Fibroblast of skin of left biceps (primary cell): ENCODE measurements at places on chromosomes 5 and 9.

GRCh38 chr5:146336197-146336596 is 2.4 kb upstream of the POU4F3 start:
- no peak for DNase-seq

- DNase-seq: no peak
Observed at GRCh38 chr9:131677444-131678180, 62.3 kb downstream of the RAPGEF1 start.

- DNase-seq: no peak
Observed at GRCh38 chr5:59584858-59585846, 308.4 kb downstream of the PDE4D start.

GRCh38 chr9:134834957-134835419 is 45.6 kb upstream of the FCN2 start:
- no peak for DNase-seq

DNA sequence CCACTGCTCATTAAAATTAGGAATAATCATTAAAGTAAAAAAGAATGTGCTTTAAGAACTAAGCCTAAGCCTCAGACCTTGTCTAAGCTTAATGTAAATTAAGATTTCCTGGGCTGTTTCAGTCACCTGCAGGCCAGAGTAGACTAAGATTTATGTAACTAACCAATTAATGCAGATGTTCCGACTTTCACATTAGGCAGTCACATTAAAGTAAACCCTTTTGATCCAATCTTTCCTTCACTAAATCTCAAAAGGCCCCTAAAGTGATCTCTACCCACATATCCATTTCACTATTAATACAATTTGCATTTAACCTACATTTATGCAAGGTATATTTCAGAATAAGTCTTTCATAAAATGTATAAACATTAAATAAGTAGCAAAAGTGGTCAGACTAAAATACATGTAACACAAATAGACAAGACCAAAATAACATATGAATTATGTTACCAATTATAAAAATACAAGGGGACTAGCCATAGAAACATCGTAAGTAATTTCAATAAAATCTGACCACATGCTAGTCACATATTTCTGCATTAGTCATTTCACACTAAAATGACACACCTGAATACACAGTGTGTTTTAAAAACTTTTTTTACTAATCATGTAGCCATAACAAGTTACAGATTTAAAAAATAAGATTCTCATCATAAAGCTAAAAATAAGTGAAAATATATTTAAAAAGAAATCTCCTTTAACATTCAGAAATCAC is 7.7 kb downstream of the NR3C1 start:
- no peak for DNase-seq

GRCh38 chr9:21333226-21333625 is 2.0 kb downstream of the KLHL9 start:
- DNase-seq: no peak

DNA sequence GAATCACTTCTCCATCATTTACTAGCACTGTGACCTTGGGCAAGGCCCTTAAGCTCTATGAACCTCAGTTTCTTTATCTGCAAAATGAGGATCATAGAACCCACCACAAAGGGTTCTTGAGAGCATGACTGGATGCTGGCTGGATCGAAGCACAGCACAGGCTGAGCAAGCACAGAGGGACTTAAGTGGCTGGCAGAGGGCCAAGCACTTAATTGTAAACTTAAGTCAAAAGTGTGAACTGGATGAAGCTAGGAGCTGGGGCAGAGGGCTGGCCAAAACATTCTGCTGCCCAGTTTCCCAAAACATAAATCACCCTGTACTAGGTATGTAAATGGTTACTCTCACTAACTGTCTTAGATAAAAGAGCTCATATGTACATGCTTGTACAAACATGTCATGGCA is 112.3 kb upstream of the WWC1 start:
- peak; percentile 5 for DNase-seq

DNA sequence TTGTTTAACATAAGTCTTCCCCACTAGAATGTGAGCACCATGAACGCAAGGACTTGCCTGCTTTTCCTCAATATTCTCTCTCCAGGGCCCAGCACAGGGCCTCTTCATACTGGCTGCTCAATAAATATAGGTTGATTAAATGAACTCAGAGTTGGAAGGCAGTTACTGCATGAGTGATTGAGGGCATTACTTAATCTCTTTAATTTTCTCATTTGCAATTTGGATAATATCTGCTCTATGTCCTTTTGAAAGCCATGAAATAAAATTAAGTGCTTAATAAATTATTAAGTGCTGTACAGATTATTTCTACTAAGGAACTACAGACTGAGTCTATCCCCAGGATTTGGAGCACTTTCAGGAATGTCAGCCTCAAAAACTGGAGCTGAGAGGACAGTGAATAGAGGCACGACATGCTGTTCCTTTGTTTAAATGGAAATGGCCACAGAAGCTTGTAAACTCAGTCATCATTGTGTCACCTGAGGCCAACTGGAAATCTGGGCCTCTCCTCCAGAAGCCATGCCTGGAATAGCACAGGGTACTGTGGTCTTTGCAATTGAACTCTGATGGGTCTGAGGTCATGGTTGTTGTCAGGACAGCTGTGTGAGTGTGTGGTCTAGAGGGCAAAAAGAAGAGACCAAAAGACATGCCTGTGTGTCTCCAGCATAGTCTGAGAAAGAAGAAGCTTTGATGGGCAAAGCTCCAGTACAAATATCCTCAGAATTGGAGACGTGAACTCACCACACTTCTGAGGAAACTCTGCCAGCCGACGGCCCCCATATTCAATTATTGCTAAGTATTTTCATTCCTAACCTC is 86.1 kb downstream of the SH3TC2 start:
- no peak for DNase-seq

GRCh38 chr9:27368316-27368985 is 71.5 kb upstream of the EQTN start:
- peak; percentile 58 for DNase-seq

DNA sequence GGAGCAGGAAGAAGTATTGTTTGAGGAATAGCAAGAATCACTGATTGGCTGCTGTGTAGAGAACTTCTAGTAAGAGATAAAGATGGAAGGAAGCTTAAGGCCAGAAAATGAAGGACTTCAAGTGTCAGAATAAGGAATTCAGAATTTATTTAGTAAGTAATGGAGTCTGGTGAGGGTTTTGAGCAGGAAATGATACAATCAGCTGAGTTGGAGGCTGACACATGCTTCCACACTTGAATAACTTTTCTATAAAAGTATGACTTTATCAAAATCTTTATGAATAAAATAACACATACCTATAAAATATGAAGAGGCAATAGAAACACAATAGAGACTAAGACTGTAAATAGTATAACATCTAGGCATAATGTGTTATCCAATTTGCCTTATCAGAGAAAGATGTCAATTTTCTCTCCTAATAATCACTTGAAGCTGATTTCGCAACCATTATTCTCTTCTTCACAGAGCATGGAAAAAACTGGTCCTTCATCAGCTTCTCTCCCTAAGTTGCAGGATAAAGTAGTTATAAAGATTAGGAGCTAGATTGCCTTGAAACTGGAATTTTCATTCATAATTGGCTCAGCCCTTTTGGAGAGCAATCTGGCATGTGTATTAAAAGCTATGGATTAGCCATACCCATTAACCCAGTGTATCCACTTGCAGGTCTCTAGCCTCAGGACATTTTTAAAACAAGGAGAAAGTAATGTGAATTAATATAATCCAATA is 143.4 kb downstream of the ZNF608 start:
- no peak for DNase-seq

- no peak for DNase-seq
Observed at GRCh38 chr9:12212860-12213259, 480.3 kb upstream of the TYRP1 start.

DNA sequence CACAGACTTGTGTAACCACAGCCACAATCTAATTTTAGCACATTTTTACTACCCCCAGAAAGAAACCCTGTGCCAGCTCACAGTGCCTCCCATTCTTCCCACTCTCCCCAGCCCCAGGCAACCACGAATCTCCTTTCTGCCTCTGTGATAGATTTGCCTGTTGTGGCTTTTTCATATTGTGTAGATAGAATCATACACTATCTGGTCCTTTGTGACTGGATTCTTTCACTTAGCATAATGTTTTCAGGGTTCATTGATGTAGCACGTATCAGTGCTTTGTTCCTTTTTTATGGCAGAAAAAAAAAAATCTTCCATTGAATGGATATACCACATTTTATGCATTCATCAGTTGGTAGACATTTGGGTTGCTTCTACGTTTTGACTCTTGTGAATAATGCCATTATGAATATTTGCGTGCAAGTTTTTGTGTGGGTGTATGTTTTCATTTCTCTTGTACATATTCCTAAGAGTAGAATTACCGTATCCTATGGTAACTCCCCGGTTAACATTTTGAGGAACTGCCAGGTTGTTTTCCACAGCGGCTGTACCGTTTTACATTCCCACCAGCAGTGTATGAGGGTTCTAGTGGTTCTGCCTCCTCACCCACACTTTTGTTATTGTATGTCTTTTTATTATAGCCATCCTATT is 64.5 kb downstream of the RCL1 start:
- no peak for DNase-seq

- DNase-seq: no peak
Observed at GRCh38 chr9:127629468-127630081, 17.5 kb downstream of the STXBP1 start.

- DNase-seq: no peak
Observed at GRCh38 chr5:91006713-91007112, 376.4 kb downstream of the ARRDC3 start.

GRCh38 chr5:145495196-145495595 is 339.9 kb downstream of the PRELID2 start:
- DNase-seq: no peak

- no peak for DNase-seq
Observed at GRCh38 chr5:15991586-15991985, 188.0 kb downstream of the MARCHF11 start.

GRCh38 chr5:111735583-111736270 is 21.3 kb downstream of the NREP start:
- DNase-seq: peak; percentile 85

- no peak for DNase-seq
Observed at GRCh38 chr5:175709276-175709781, 51.5 kb downstream of the HRH2 start.

DNA sequence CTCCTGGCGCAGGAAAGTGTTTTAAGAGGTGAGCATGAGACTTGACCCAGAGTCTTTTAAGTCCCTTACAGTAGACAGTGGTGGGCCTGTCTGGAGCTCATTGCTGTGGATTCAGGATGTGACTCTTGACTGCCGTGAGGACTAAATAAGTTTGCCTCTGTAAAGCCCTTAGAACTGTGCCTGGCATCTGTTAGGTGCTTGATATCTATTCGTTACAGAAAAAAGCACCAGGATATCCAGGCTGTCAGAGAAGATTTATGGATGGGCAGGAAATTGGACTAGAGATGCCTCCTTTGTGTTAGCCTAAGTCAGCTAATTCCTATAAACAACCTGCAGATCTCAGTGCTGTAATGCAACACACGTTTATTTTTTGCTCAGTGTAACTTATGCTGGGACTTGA is 12.6 kb downstream of the ERGIC1 start:
- DNase-seq: no peak

DNA sequence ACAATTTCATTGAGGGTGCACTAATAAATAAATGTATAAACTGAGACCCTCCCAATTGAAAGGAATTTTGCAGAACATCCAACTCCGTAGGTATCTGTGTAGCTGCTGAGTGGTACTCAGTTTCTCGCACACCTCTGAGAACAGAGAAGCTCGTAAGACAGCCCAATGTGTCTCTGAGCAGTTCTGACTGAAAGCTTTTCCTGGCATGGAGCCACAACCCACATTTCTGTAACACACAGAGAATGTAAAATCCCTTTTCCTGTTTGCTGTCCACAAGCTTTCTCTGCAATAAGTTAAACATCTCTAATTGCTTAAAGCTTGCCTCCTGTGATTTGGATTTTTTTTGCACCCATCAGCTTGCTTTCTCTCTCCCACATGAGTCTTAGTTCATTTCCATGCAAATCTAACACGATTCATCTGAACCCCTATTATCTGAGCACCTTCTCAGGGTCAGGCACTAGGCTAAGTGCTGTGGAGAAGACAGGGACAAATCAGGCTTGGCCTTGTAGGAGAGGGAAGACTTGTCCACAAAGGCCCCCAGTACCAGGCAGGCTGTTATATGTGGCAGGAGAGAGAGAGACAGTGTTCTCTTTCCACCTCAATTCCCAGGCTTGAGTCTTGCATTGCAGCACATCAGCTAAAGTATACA is 44.2 kb upstream of the COL15A1 start:
- DNase-seq: peak; percentile 89
